RKO (cell line): ENCODE measurements at places on chromosomes 3 and 15.

DNA sequence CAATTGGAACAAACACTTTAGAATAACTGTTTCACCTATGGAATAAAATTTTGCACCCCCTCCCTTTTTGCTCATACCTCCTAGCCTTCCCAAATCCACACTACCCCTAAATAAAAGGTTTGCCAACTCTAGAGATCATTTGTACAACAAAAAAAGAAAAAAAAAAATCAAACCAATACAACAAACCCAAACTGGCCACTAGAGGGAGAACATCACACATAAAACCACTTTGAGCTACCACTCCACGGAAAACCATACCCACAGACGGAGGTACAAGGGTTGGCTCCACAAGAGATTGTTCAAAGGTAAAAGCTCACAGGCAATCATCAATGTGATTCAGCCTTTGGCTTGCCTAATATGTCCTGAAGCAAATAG is 47.6 kb downstream of the SETMAR start:
- DNase-seq = peak; percentile 73

DNA sequence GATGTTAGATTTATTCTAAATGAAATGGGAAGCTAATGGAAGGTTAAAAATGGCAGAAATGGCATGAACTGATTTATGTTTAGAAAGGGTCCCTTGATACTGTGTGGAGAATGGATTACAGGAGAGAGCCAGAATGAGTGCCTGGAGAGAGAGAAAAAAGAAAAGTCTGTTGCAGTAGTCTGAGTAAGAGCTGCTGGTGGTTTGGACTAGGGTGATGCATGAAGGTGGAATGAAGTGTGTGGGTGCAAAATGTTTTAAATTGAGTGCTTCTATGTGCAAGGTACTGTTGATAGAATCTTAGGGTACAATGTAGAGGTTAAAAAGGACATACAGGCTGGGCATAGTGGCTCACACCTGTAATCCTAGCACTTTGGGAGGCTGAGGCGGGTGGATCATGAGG is 11.4 kb upstream of the MGA start:
- no peak for DNase-seq

DNA sequence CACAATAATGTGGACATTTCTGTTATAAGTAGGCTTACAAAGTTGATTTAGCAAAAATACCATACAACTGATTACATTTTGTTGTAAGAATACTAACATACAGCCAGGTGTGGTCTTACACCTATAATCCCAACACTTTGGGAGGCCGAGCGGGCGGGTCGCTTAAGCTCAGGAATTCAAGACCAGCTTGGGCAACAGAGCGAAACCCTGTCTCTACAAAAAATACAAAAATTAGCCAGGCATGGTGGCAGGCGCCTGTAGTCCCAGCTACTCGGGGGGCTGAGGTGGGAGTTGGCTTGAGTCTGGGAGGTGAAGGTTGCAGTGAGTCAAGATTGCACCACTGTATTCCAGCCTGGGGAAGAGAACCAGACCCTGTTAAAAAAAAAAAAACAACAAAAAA is 67.1 kb downstream of the DLG1 start:
- no peak for DNase-seq

DNA sequence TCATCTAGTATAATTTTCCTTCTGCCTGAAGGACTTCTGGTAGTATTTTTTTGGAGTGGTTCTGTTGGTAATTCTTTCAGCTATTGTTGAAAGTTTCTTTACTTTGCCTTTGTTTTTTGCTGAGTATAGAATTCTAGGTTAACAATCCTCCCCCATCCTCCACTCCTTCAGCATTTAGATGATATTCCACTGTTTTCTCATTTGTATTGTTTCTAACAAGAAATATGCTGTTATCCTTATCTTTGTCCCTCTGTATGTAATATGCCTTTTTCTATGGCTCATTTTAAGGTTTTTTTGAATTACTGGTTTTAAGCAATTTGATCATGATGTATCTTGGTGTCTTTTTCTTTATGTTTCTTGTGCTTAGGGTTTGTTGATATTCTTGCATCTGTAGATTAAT is 53.9 kb downstream of the KLF15 start:
- no peak for DNase-seq

DNA sequence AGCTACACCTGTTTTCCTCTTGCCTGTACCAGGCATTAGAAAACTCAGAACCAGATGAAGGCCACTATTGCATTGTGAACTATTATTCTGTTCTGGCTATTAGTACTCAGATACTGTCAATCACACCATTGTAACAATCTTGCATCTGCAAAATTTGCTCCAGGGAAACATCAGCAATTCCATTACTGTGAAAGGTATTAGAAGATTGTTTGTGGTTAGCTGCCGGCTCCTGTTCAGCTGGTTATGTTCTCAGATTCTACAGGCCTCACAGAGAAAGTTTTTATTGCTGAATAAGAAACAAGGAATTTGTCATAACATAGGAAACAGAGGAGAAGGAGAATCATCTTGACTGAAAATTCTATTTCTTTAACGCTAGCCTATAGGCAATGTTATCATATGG is 179.9 kb downstream of the PLOD2 start:
- no peak for DNase-seq

- peak; percentile 80 for DNase-seq
These were observed 47.0 kb upstream of the PPIB start for GRCh38 chr15:64209680-64210334.

- no peak for DNase-seq
These were observed 80.6 kb upstream of the LINGO1 start for GRCh38 chr15:77713281-77713680.

GRCh38 chr3:112446343-112446742 is 52.9 kb downstream of the BTLA start:
- DNase-seq = no peak

DNA sequence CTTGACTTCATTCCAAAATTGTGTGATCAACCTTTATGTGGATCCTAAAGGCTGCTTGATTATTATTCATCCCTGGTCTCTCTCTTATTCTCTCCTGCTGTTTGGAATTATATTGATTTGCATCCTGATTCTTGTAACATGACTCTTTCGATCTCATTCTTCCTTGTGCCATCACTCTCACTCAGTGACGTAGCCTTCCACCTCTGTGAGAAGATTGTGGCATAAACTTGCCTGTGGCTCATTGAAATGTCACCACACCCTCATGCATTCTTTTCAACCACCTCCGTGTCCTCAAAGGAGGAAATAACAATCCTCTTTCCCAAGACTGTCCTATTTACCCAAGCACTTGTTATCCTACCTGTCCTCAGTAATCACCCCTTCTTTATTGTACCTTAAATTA is 41.3 kb upstream of the GCNT3 start:
- no peak for DNase-seq

DNA sequence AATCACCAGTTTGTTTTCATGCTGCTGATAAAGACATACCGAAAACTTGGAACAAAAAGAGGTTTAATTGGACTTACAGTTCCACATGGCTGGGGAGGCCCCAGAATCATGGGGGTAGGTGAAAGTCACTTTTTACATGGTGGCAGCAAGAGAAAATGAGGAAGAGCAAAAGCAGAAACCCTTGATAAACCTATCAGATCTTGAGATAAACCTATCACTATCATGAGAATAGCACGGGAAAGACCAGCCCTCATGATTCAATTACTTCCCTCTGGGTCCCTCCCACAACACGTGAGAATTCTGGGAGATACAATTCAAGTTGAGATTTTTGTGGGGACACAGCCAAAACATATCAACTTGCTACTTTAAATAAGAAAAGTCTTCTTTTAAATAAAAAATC is 28.9 kb downstream of the CD200R1L start:
- no peak for DNase-seq

- DNase-seq = no peak
These were observed 86.4 kb upstream of the RORA start for GRCh38 chr15:61315471-61315870.

DNA sequence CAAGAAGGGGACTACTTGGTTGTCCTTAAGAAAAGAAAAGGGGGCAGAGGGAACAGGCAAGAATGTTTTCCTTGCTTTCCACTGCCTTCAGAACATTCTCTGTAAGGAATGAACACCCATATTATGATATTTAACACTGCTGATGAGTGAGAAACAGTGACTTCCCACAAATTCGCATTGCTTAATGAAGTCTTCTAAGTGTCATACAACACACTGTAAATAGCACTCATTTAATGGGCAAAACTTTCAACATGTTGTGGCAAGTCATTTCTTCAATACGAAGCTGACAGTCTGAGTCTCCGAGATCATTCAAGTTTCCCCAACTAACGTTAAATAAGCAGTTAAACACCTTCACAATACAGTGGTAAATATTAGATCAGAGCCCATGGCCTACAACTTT is 464.4 kb downstream of the SHQ1 start:
- no peak for DNase-seq

DNA sequence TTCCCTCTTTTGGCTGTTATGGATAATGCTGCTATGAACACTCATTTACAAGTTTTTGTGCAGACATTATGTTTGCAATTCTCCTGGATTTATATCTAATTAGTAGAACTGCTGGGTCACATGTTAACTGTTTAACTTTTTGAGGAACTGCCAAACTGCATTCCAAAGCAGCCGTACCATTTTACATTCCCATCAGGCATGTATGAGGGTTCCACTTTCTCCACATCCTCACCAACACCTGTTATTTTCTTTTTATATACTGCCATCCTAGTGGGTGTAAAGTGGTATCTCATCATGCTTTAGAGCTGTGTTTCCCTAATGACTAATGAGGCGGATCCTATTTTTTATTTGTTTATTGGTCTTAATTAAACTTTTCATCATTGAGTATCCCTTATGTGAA is 9.2 kb downstream of the KPNA4 start:
- DNase-seq = no peak

DNA sequence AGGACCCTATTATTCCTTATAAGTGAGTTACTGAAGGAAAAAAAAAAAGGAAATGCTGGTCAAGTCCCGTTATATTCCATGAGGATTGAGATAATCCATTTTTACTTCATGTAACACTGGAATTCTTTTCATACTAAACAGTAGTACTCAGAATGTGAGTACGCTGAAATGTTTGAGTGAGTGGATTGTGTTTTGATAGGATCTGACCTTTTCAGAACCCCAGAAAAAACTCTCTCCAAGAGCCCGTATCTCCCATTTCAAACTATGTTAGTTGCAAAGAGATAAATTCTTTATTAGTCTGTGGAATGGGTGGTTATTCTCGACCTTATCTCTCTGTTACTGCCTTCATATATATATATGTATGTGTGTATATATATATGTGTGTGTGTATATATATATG is 2.5 kb upstream of the LPP start:
- DNase-seq = no peak

GRCh38 chr3:107650788-107651187 is 128.0 kb downstream of the BBX start:
- DNase-seq = no peak

GRCh38 chr15:28004143-28005003 is 94.7 kb downstream of the OCA2 start:
- no peak for DNase-seq

GRCh38 chr3:138463724-138464490 is 29.5 kb downstream of the ESYT3 start:
- no peak for DNase-seq

GRCh38 chr3:32460031-32460749 is 42.5 kb downstream of the CMTM6 start:
- no peak for DNase-seq

DNA sequence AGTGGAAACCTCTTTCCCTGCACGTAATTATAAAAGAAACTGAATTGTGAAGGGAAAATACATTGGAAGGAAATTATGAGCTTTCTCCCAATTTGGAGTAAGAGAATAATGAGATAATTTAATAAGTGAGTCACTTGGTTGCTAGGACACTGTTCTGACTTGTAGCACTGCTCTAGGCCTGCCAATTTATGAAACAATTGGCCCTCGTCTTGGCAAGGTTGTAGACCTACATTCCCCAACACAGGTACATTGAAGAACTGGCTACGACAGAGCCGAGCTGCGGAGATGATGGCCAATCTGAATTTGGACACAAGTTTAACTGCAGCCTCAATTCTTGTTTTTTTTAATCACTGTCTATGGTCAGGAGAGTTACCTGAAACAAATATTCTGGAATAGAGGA is 674.1 kb downstream of the MECOM start:
- no peak for DNase-seq

- DNase-seq = peak; percentile 34
These were observed 2.0 kb downstream of the FOXP1 start for GRCh38 chr3:71581457-71582035.

GRCh38 chr15:71494563-71495397 is 315.6 kb upstream of the NR2E3 start:
- DNase-seq = no peak

DNA sequence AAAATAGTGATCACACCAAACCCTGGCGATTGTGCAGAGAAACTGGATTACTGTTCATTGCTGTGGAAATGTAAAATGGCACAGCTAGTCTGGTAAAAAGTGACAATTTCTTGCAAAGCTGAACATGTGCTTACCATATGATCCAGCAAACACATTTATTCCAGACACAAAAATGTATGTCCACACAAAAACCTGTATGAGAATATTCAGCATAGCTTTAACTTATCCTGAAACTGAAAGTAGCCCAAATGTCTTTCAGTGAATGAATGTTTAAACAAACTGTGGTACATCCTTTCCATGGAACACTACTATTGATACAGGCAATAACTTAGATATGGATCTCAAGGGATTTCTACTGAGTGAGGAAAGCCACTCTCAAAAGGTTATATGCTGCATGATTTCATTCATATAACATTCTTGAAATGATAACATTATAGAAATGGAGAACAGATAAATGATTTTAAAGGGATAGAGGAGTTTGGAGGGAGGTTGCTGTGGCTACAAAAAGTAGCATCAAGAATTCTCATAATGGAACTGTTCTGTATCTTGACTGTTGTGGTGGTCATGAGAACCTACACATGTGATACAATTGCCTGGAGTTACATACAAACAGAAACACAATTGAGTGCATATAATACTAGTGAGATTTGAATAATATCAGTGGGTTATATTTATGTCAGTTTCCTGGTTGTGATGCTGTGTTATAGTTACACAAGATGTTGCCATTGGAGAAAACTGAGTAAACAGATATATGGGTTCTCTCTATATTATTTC is 70.7 kb upstream of the DPH6 start:
- no peak for DNase-seq

GRCh38 chr3:15279671-15280402 is 52.5 kb downstream of the SH3BP5 start:
- DNase-seq = no peak

GRCh38 chr15:60580650-60581376 is 101.9 kb upstream of the ICE2 start:
- DNase-seq = no peak

- no peak for DNase-seq
These were observed 124.8 kb upstream of the C15orf61 start for GRCh38 chr15:67396114-67396513.

DNA sequence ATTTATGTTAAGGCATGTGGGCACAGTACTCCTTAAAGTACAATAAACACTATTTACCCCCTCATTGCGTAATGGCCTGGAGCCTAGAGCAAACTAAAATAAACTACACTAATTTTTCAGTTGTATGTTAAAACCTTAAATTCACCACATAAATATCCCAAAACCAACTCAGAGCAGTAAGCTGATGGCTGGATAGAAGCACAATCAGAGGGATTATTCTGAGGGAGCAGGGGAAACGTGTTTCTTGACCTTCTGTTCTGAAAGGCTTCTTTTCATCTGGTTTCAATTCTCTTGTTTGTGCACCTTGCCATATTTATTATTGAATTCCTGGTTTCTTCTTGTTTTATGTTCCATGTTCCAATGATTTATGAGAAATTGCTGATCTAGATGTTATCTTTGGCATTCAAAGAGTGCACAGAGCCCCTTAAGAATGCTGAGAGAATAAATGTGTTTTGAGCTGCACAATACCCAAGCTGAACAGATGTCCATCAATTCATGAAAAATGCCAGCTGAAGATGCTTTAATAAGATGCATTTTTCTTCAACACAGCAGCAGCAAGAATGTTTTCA is 29.6 kb downstream of the RPL22L1 start:
- DNase-seq = no peak

GRCh38 chr3:14768881-14769280 is 49.9 kb upstream of the FGD5 start:
- no peak for DNase-seq
